Left colon (tissue), 2 donors: ENCODE measurements at places on chromosomes 12 and 14. TPM values are rescaled to one million over a fixed set of nuclear protein-coding genes. Genes with fewer than 3 reads are reported as not detected.

Gene CPNE6
- 0.28 TPM for total RNA-seq

Gene ZDHHC22
- total RNA-seq: not detected

Gene BMP4
- total RNA-seq: 17.3 TPM

Gene SCN8A
- 4.9 TPM for total RNA-seq

Gene SINHCAF
- total RNA-seq: 71.0 TPM
